ENCODE measurements at places on chromosomes 3 and 15. TPM values are rescaled to one million over a fixed set of nuclear protein-coding genes. Genes with fewer than 3 reads are reported as not detected.
A peak's percentile ranks its signal among the peaks of the same experiment; 100 is the strongest.

Gene TNNC1
- total RNA-seq = 7.2 TPM

Gene MTMR10
- 9.7 TPM for total RNA-seq

Gene ZNF660
- 0.48 TPM for total RNA-seq

Gene DAG1
- total RNA-seq = 8.2 TPM

Gene GAP43
- total RNA-seq = 0.17 TPM

Gene NDN
- 2.3 TPM for total RNA-seq

- H3K36me3 ChIP-seq = no peaks in the 10 kb centered on the region
- no peak overlapping the region for H3K27ac ChIP-seq
- H3K4me1 ChIP-seq = peaks cover 10% of the 10 kb centered on the region
- no peak overlapping the region for H3K4me3 ChIP-seq
Measured at GRCh38 chr3:46484388-46484787, 13.4 kb upstream of the RTP3 start.

GRCh38 chr3:3636815-3637214 lies 162.4 kb upstream of the LRRN1 start:
- no peaks in the 10 kb centered on the region for H3K36me3 ChIP-seq
- no peaks in the 10 kb centered on the region for H3K4me1 ChIP-seq
- no peak overlapping the region for H3K27ac ChIP-seq
- no peak for DNase-seq

- H3K4me1 ChIP-seq = peaks cover 35% of the 10 kb centered on the region
- H3K27me3 ChIP-seq = no peaks in the 10 kb centered on the region
- peak overlapping the region; percentile 97 for H3K27ac ChIP-seq
- H3K4me3 ChIP-seq = peak overlapping the region; percentile 86
- H3K36me3 ChIP-seq = peaks cover 38% of the 10 kb centered on the region
Measured at GRCh38 chr3:187737368-187738070, 7.7 kb downstream of the BCL6 start.

DNA sequence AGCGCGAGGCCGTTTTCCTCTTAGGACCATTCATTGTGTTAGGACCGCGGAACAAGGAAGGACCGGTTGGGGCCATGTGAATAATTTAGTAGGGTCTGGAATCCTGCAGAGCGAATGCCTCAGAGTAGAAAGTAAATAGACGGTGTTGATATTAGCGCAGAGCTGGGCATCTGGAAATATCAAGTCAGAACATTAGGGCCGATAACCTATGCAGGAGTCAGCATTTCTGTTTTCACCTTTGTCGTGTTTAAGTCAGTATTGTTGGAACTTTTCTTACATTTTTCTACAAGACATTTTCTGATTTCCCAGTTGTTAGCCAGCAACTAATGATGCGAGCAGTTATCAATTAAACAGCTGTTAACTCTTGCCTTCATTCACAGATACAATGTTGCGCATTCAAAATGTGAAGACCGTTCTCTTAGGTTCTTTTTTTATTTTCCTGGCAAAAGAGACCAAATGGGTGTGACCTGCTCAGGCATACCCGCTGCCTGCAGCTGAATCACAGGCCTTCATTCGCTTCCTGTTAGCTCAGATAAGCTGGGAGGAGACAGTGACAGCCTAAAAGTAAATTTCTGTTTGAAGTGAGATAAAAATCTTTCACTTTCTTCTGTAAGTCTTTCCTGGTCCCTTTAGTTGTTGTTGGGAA lies 966 bp upstream of the PKM start:
- DNase-seq = peak; percentile 78
- H3K4me3 ChIP-seq = peak overlapping the region; percentile 100

GRCh38 chr3:131079086-131079485 lies 52.4 kb downstream of the NEK11 start:
- H3K4me1 ChIP-seq = no peaks in the 10 kb centered on the region
- no peaks in the 10 kb centered on the region for H3K27me3 ChIP-seq
- DNase-seq = no peak
- H3K36me3 ChIP-seq = peaks cover 3% of the 10 kb centered on the region
- no peak overlapping the region for H3K4me3 ChIP-seq

- no peak for DNase-seq
- H3K36me3 ChIP-seq = no peaks in the 10 kb centered on the region
- no peaks in the 10 kb centered on the region for H3K27me3 ChIP-seq
Measured at GRCh38 chr3:13248640-13249039, 171.5 kb downstream of the NUP210 start.

DNA sequence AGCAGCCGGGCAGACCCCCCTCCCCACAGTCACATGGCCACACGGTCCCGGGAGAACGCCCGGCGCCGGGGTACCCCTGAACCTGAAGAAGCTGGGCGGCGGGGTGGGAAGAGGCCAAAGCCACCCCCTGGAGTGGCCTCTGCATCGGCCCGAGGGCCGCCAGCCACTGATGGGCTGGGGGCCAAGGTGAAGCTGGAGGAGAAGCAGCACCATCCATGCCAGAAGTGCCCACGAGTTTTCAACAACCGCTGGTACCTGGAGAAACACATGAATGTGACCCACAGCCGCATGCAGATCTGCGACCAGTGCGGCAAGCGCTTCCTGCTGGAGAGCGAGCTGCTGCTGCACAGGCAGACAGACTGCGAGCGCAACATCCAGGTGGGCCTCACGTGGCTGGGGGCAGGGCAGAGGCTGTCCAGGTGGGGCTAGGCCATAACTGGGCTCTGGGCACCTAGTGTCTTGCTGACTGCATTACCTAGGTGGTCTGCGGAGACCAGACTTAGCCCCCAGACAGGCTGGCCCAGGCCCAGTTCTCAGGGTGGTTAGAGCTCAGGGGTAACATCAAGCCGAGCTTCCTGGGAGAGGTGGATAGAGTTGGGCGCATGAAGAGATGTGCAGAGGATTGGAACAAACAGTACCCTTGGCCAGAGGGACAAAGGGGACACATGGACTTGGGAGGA lies 6.1 kb downstream of the ZBTB47 start:
- DNase-seq = no peak
- H3K27me3 ChIP-seq = no peaks in the 10 kb centered on the region
- no peaks in the 10 kb centered on the region for H3K36me3 ChIP-seq
- no peak overlapping the region for H3K27ac ChIP-seq

- H3K27ac ChIP-seq = no peak overlapping the region
- no peaks in the 10 kb centered on the region for H3K36me3 ChIP-seq
- H3K4me1 ChIP-seq = no peaks in the 10 kb centered on the region
- H3K27me3 ChIP-seq = no peaks in the 10 kb centered on the region
Measured at GRCh38 chr15:92772061-92772460, 116.5 kb upstream of the FAM174B start.

DNA sequence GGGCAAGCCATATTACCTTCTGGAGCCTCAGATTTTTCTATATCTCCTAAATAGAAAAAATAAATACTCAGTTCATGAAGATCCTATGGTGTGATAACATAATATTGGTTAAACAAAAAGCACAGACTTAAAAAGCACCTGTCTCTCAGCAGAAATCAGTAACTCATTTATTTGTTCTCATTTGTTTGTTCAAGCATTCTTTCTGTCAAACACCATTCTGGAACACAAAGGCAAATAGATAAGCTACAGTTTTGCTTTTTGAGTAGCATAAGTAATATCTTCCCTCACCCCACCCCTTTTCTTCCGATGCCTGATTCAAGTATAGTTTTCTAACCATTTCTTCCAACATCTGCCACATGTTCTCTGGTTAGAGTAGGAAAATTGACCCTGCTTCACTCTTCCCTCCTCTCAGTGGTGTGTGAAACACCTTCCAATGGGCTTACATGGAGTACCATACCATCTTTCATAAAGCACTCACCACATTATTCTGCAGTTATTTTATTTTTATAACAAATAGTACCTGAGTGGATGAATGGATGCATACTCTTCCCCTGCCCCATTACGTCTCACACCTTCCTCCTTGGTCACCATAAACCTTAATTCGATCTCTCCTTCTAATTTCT lies 8.4 kb upstream of the IL1RAP start:
- no peak overlapping the region for H3K27ac ChIP-seq
- no peaks in the 10 kb centered on the region for H3K4me1 ChIP-seq
- H3K36me3 ChIP-seq = no peaks in the 10 kb centered on the region
- H3K27me3 ChIP-seq = peaks cover 12% of the 10 kb centered on the region
- DNase-seq = no peak

GRCh38 chr3:99352811-99353210 lies 285.6 kb upstream of the COL8A1 start:
- no peaks in the 10 kb centered on the region for H3K27me3 ChIP-seq
- no peaks in the 10 kb centered on the region for H3K36me3 ChIP-seq
- H3K4me1 ChIP-seq = no peaks in the 10 kb centered on the region
- no peak for DNase-seq
- no peak overlapping the region for H3K4me3 ChIP-seq

DNA sequence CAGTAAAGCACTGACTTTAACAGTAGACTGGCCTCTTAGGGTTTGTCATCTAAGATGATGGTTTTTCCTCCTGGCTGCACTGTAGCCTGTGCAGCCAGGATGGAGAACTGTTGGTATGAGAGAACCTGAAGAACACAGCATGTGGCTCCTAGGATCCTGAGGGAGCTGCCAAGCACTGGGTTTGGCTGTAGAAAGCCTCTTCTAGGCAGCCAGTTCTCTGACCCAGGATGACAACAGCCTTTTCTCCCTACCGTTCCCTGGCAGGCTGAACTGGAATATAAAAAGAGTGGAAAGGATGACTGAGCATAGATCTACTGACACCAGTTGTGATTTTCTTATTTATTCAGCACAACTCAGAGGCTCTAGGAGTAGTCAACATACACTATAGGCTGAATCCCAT lies 34.3 kb upstream of the MANF start:
- no peak overlapping the region for H3K27ac ChIP-seq
- DNase-seq = no peak
- H3K36me3 ChIP-seq = no peaks in the 10 kb centered on the region
- H3K4me1 ChIP-seq = no peaks in the 10 kb centered on the region
- no peaks in the 10 kb centered on the region for H3K27me3 ChIP-seq
- no peak overlapping the region for H3K4me3 ChIP-seq

- no peaks in the 10 kb centered on the region for H3K27me3 ChIP-seq
- H3K4me1 ChIP-seq = peaks cover 76% of the 10 kb centered on the region
- no peak overlapping the region for H3K4me3 ChIP-seq
- H3K27ac ChIP-seq = peak overlapping the region; percentile 59
Measured at GRCh38 chr3:16478516-16478915, 35.0 kb downstream of the RFTN1 start.

All from activated naive CD4-positive, alpha-beta T cell treated with anti-CD3 and anti-CD28 coated beads for 36 hours (primary cell).